Inflammatory macrophage treated with lipopolysaccharide for 4 hours (primary cell): ENCODE measurements at places on chromosomes 2 and 18.

DNA sequence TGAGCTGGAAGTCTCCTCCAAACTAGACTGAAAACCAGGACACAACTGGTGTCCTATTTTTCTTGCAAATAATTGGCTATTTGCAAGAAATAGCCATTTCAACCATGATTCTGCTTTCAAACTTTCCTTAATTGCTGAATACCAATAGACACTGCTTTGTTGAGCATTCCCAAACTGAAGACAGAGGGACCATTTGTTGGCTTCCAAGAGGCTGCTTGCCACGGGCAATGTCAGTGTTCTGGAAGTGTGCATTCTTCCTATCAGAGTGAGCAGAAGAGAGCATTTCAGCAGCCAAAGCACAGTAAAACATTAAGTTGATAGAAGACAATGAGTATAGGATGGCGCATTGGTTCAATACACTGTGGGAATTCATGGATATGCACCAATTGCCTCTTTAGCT lies 360.5 kb upstream of the RGPD4 start:
- no peak for DNase-seq

DNA sequence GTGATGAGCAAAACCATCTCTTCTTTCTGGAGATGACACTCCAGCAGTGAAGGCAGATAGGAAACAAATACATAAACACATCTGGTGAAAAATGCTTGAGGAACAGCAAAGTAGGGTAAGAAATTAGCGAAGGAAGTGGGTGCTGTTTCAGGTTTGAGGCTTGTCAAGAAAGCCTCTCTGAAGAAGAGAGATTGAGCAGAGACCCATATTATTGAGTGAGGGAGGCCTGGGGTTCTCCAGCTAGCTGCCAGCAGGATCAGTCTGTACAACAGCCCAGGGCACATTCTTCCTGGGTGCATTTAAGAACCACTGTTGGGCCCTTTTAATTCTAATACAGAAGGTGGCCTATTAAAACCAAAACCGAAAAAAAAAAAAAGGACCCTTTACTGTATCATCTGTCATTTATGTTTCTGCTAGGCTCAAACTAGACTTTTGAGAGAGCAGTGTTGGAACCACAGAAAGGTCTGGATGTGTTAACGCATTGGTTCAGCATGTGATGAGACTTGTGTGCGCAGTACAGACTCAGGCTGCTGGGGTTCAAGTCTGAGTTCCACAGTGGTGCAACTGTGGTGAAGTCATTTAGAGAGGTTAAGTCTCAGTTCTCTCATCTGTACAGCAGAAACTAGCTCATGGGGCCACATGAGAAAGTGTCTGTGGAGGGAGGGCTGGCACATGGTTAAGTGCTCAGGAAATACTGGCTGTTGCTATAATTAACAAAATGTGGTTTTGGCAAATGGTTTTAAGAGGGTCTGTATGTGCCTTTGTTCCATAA lies 28.9 kb downstream of the MGAT5 start:
- peak; percentile 36 for DNase-seq

DNA sequence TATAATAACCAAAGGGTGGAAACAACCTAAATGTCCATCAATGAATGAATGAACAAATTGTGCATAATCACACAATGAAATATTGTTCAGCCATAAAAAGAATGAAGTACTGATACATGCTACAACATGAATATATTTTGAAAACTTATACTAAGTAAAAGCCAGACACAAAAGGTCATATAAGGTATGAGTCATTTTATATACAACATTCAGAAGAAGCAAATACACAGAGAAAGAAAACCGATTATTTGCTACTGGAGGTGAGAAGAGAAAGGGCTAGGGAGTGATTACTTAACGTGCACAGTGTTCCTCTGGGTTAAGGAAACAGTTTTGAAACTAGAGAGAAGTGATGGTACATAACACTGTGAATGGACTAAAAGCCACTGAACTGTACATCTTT lies 105.3 kb downstream of the GORASP2 start:
- no peak for DNase-seq

DNA sequence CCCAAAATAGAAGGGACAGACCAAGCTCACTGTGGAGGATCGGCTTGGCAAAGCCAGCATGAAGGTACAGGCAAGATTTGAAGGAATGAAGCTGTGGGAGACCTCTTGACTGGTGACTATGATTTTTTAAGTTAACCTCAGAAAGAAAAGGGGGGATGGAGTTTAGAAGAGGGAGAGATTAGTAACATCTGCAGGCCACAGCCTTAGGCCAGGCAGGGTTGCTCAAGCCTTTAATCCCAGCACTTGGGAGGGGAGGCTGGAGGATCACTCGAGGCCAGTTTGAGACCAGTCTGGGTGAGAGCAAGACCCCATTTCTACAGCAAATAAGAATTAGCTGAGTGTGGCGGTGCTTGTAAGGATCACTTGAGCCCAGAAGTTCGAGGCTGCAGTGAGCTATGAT lies 46.6 kb downstream of the ZNF532 start:
- no peak for DNase-seq

GRCh38 chr2:96233880-96234316 lies 25.3 kb upstream of the STARD7 start:
- DNase-seq = peak; percentile 51

- DNase-seq = no peak
These were observed 456.1 kb downstream of the LPIN1 start for GRCh38 chr2:12202313-12203075.

- peak; percentile 89 for DNase-seq
These were observed 13.7 kb upstream of the DAPL1 start for GRCh38 chr2:158781353-158781961.

DNA sequence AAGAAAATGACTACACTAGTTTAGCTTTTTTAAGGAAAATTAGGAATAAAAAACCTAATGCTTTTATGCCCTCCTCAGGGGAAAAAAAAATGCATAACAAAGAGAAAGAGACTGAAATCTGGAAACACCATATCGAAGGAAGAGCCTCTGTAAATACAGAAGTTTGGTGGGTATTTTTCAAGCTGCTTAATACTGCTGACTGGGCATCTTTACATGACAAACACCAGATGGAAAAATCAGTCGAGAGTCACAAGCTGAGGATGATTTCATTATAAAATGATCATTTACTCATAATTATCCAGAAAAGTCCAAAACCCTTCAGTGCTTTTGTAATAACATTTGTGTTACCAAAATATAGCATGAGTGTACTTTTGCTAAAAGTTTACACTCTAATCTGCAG lies 1600.7 kb upstream of the ACVR2A start:
- DNase-seq = no peak

DNA sequence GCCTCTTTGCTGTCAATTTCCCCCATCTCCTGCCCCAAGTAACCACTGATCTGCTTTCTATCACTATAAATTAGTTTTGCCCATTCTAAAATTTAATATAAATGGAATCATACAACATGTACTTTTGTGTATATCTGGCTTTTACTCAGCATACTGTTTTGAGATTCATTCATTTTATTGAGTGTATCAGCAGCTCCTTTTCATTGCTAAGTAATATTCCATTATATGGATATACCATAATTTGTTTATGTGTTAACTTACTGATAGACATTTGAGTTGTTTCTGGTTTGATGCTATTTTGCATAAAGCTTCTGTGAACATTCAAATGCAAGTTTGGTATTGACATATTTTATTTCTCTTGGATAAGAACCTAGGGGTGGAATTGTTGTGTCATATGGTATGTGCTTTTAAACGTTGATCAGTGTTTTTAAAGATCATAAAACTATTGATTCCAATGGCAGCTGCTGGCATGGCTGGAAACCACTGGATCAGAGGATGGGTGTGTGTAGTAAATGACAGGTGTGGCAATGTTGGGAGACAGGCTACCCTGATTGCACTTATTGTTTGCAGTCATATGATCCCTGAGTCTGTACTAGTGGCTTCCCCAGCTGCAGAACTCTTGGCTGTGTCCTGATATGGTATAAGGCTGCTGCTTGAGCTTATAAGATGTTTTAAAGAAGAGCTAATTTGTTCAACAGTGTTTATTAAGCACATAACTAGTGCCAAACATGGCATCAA lies 75.3 kb downstream of the CYP1B1 start:
- no peak for DNase-seq

DNA sequence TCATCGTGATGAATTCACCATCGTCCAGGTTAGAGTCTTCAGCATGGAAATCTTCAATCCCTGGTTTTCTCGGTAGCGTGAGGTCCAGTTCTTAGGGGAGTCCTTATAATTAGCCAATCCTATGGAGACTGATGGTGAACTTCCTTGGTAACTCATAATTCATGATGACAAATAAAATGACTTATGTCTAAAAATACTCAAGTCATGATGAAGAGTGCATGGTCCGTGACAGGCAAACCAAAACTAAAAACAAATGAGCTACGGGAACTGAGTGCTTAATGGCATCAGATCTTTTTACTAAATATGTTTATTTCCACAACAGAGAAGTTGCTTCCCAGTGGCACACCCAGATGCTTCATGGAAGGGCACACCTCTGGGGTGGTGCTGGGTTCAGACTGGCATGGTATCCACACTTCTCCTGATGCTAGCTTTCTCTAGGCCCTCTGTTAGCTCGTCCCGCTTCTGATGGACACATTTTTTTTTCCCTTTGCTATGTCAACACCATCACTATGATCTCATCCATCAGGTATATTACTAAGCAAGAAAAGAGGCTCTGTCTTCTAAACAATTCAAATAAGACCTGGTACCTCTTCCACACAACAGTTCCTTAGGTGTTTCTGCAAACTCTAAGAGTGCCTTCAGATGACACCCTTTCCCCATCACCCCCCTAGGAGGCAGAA lies 92.8 kb upstream of the NEDD4L start:
- no peak for DNase-seq

DNA sequence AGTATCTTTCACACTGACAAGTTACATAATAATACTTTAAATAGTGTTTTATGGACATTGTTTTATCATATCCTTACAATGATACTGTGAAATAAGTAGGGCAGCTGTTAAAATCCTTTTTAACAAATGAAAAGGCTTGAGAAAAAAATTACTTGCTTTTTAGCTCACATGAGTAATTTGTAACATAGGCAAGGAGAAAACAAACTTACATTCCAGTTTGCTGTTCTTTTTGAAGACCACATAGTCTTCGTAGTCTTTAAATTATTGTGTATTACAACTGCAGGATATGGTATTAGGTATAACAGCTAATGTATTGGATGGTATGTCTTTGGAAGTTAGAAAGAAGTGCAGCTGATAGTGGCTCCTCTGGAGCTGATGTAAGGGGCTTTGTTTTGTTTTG lies 130.8 kb downstream of the COMMD1 start:
- no peak for DNase-seq

- DNase-seq = no peak
These were observed 14.6 kb downstream of the CLASP1 start for GRCh38 chr2:121634354-121635307.

DNA sequence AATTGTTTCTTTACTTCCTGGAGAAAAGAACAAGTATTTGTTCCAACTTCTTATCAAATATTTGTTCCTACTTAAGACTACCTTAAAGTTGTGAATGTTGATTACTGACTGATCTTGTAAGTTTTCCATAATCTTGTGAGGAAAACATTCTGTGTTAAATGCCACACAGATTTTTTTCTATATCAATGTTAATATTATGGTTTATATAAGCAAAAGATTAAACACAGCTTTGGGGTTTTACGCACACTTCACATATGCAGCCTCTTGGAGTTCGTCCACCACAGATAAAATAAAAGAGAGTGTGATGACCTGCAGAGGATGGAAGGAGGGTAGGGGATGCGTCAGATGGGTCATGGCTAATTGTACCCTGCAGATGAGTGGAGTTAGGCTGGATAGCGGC lies 780.0 kb upstream of the SALL3 start:
- no peak for DNase-seq

DNA sequence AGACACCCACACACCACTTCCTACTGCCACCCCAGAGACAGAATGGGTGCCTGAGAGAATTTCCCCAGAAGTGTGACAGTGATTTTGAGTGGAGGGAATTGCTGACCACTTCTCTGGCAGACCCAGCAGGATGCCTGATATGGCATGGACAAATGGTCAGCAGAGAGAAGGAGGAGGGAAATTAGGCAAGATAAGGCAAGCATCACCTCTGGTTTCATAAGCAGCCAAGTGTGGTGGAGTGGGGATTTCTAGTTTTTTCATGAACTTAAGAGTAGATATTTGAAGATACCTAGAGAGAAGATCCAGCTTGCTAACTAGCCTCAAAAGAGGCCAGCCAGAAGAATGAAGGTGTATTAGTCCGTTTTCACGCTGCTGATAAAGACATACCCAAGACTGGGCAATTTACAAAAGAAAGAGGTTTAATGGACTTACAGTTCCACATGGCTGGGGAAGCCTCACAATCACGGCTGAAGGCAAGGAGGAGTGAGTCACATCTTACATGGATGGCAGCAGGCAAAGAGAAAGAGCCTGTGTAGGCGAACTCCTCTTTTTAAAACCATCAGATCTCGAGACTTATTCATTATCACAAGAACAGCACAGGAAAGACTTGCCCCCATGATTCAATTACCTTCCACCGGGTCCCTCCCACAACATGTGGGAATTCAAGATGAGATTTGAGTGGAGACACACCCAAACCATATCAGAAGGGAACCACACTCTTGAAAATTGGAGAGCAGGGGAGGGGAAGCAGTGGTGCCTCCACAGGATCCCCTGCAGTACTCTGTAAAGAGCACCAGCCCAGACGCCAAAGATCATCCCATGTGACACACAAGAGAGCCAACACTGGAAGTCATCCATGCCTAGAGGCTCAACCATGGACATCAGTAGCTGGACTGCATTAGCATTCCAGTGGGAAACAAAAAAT lies 64.2 kb downstream of the RBM43 start:
- peak; percentile 5 for DNase-seq

DNA sequence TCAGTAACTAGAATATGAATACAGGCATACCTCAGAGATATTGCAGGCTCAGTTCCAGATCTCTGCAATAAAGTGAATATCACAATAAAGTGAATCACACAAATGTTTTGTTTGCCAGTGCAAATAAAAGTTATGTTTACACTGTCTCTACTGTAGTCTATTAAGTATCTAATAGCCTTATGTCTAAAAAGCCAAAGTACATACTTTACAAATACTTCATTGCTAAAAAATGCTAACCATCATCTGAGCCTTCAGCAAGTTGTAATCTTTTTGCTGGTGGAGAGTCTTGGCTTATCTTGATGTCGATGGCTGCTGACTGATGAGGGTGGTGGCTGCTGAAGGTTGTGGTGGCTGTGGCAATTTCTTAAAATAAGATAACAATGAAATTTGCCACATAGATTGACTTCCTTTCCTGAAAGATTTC lies 159.4 kb downstream of the MYO1B start:
- no peak for DNase-seq

GRCh38 chr2:19367326-19367725 lies 8.9 kb upstream of the OSR1 start:
- no peak for DNase-seq

GRCh38 chr2:188623995-188624643 lies 332.4 kb downstream of the GULP1 start:
- no peak for DNase-seq
